ENCODE measurements at places on chromosomes 5 and 9. TPM values are rescaled to one million over a fixed set of nuclear protein-coding genes. Genes with fewer than 3 reads are reported as not detected.

MLLT3 gene
- 9.9 TPM for total RNA-seq

ANKRD31 gene
- total RNA-seq = 0.13 TPM

HAPLN1 gene
- total RNA-seq = not detected

RNF130 gene
- total RNA-seq = 135 TPM

DNA sequence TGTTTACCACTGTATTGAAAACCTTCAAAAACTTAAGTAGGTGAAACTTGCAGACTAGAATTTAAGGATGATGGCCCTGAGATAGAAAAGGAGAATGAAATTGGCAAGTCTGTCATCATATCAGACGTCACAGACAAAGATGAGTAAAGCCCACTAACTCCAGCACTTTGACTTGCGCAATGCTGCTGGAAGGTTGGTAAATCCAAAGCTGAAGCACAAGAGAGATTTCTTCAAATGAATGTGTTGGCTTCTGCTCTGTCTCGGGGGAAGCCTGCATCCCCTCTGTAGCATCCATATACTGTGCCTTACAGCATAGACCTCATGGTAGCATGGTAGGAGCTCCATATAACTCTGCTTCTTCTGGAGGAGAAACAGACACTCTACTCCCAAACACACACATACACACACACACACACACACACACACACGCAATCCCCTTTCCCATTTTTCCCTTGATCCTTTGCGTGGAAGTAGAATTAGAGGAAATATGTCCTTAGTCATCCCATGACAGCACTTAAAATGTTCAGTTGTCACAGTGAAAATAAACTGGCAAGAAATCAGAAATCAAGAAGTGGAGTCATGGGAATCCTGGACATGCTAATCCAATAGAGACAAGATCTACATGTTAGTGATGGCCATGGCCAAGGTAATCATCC, 241.5 kb downstream of the NR3C1 start:
- no peak for DNase-seq

GRCh38 chr5:111411301-111411700, 101.0 kb downstream of the STARD4 start:
- no peak for DNase-seq

- no peak for DNase-seq
These were observed 28.0 kb downstream of the HRH2 start for GRCh38 chr5:175685701-175686350.

DNA sequence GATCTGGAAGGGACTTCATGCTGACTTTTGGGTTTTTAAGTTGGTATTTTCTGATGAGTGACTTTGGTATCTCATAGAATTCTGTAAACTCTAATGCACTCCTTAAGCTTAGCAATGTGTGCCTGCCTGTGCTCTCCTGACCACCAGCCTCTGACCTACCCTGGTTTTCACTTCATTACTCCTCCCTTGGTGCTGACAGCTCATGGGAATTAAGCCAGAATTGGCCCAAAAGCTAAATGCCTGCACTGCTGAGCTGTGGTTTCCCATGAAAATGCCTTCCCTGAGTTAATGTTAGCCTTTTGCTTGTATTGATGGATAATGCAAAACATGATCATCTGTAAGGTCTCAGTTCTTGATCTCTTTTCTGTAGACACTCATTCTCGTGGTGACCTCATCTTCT, 308.0 kb downstream of the DOCK8 start:
- DNase-seq = no peak

GRCh38 chr5:79120221-79120620, 8.6 kb downstream of the BHMT start:
- no peak for DNase-seq

- DNase-seq = no peak
These were observed 34.8 kb upstream of the IL31RA start for GRCh38 chr5:55816342-55816741.

All from mesenteric fat pad (tissue), 1 donor.